ENCODE measurements at places on chromosomes 12 and 14.

DNA sequence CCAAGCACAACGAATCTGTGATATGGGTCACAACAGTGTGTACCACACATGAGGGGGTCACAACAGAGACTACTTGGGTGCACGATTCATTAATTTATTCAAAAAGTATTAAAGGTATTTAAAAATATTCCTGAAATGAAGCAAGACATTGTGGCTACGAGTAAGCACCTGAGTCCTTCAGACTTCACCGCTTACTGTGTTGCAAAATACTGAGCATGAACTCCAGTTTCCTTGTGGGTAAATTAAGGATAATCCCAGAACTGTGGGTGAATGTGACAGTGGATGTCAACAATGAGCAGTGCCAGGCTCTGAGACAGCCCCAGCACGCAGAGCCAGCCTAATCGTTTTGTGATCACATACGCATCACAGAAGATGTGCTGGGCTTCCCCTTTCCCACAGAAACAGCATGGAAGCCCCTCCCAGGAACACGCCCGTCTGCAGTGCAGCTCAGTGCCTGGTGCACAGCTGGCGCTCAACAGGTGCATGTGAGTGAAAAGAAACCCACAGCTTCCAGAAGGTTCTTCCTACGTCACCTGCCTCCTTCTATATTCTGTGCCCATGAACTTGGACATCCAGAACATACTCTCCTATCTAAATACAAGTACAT, 29.1 kb downstream of the CDC42BPB start:
- DNase-seq = no peak

- DNase-seq = no peak
Observed at GRCh38 chr12:45439039-45439438, 223.1 kb downstream of the ANO6 start.

- no peak for DNase-seq
Observed at GRCh38 chr14:99410019-99410418, 70.6 kb downstream of the SETD3 start.

GRCh38 chr12:713281-713875, 39.0 kb upstream of the WNK1 start:
- no peak for DNase-seq

DNA sequence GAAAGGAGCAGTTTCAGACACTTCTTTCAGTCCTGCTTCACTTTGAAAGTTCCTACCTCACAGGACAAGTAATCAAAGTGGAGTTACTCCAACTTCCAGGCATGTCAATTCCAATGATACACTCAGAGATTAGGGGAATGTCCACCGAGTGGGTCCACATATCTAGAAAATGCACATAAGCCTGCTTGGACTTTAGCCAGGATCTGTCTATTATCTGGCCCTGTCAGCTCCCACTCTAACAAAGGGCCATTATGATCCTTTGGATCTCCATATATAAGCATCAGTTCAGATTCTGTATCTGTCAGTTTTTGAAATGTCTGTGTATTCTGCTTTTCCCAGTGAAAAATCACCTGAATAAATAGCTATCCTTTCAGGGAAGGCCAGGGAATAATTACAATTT, 112.9 kb upstream of the ATXN7L3B start:
- no peak for DNase-seq

GRCh38 chr14:92495027-92495426, 18.6 kb upstream of the RIN3 start:
- no peak for DNase-seq

- no peak for DNase-seq
Observed at GRCh38 chr12:70042675-70043074, 200.6 kb upstream of the CNOT2 start.

DNA sequence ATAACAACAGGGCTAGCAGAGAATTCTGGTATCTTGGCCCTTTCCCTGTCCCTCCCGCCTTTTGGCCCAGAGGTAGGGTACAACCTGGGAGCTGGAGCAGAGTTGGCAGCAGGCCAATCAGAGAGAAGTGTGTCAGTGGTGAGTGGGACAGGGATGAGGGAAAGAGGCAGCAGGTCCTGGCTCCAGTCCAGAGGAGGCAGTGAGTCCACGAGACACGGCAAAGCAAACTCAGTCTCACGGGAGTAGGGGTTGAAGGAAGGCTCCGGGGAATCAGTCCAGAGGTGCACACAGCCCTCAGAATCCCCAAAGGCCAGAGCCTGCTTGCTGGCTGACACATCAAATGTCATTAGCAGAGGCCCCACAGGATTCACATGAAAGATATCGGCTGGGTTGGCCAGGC, 7.3 kb downstream of the PAN2 start:
- no peak for DNase-seq

GRCh38 chr14:88017535-88017934, 12.6 kb downstream of the GPR65 start:
- DNase-seq = no peak
